Activated CD8-positive, alpha-beta memory T cell treated with anti-CD3 and anti-CD28 coated beads for 24 hours (primary cell): ENCODE measurements at places on chromosomes 6 and 20.
A peak's percentile ranks its signal among the peaks of the same experiment; 100 is the strongest.

DNA sequence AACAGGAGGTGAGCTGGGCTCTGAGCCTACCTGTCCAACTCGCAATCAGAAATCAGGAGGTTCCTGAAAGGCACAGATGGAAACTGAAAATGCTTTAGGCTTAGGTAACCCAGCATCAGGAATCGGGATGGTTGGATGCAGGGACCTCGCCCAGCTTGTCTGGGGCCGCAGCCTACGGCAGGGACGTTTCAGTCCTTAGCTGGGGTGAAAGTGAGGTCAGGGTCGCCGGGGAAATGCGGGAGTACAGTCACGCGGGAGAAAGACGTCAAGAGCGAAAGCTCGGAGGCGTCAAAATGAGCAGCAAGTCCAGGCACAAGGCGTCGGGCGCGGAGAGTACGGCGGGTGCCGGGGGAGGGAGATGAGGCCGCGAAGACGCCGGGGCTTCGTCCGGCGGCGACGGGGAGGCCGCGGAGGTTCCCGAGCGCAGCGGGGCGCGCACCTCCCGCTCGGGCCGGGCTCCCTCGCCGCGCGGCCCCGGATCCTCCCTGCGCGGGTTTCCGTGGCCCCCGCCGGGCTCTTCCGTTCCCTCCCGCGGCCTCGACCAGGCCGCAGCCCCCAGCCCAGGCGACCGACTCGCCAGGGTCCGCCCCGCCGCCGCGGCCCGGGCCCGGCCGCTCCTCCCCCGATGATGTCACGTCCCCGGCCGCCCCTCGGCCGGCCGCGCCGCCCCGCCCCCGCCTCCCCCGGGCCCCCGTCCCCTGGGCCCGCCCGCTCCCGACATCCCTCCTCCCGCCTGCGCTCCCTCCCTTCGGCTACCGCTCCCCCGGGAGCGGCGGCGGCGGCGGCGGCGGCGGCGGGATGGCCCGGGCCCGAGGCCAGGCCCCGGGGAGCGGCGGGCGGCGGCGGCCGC, at the start of gene EBF4:
TSS of gene EBF4 (plus strand) at position 745 of the 850 bp plus-strand sequence. CDS start 866 bp downstream, outside the sequence.
- peak; percentile 66 for DNase-seq

- DNase-seq = no peak
Measured at GRCh38 chr20:46347841-46348803, 39.8 kb upstream of the CDH22 start.

DNA sequence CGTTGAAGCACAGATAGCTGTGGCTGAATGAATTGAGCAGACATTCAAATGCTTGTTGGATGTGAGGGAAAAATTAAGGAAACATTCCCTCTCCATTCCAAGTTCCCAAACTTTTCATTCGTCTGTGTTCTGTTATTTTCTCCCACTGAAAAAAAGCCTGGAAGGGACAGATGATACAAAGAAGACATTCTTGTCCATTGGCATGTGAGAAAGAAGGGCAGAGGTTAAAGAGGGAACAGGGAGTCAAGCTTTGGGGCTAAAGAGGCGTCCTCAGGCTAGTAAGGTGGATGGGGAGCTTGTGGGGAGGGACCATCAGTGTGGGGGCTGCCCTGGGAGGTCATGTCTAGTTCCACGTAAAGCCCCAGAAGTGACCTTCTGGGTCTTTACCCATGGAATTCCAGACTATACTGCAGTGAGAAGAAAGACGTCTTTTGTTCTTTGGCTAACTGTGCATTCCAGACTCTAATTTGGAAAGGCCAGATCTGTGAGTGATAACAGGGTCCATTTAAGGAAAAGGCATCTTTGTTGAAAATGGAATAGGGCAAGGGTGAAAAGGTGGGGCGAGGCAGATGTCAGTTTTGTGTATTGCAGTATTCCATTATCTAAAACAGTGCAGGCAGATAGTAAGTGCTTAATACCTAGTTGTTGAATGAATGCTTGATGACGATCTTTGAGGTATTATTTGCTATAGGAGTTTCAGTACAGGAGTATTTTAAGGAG, 117.5 kb downstream of the SOX4 start:
- DNase-seq = no peak

GRCh38 chr6:42367353-42368011, 84.2 kb downstream of the TRERF1 start:
- peak; percentile 75 for DNase-seq

DNA sequence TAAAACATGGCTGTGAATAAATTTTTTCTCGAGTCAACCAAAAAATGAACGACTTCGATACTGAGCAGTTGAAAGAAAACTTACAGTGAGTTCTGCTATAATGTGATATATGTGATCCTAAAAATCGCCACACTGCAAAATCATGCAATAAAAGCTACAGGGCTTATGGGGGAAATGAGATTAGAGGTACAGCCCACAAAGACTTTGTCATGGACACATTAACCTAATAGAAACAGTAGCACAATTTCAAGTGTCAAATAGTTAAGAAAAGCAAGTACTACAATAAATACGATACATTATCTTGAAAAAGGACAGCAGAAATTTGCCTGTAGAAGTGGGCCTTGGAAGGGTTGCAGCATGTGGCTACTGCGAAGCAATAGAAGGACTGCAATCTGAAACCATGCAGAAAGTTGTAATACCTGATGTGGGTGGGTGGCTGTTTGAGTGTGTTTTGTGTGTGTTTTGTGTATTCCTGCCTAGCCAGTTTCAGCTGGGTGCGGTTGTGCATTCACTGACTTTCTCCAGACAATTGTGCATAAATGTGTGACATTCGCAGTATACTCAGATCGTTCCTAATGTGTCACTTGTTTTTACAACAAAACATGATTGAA, 79.1 kb downstream of the RPP40 start:
- DNase-seq = no peak

- no peak for DNase-seq
Measured at GRCh38 chr6:7939864-7940228, 29.3 kb upstream of the TXNDC5 start.

DNA sequence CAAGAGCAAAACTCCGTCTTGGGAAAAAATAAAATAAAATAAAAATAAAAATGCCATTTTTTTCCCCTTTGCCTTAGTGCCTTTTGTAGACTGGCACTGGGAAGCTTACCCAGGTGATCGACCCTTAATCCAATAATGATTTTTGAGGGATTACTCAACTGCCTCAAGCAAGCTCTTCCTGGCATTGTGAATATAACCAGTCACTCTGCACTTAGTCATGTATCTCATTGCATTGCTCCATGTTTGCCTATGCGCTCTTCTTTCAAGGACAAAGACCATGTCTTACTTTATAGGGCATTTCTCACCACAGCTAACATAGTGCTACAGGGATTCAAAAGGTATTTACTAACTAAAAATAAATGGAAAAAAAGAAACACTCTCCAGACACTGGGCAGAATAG, 13.0 kb downstream of the GFOD1 start:
- no peak for DNase-seq

DNA sequence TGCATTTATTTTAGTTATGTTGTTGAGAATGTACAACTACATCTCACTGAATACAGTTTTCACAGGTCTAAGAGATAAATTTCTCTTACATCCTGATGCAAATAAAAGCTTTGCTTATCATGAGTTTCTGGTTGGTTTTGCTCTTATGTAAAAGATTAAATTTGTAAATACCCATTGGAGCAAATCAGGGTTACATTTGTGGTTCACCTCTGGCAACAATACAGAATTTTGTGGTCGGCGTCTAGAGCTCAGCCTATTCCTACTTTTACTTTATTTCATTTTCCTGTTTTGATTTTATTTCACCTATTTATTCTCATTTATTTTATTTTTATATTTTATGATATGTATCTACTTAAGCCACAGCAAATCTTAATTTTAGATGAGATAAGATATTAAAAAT, 271.9 kb upstream of the MARCKS start:
- no peak for DNase-seq

DNA sequence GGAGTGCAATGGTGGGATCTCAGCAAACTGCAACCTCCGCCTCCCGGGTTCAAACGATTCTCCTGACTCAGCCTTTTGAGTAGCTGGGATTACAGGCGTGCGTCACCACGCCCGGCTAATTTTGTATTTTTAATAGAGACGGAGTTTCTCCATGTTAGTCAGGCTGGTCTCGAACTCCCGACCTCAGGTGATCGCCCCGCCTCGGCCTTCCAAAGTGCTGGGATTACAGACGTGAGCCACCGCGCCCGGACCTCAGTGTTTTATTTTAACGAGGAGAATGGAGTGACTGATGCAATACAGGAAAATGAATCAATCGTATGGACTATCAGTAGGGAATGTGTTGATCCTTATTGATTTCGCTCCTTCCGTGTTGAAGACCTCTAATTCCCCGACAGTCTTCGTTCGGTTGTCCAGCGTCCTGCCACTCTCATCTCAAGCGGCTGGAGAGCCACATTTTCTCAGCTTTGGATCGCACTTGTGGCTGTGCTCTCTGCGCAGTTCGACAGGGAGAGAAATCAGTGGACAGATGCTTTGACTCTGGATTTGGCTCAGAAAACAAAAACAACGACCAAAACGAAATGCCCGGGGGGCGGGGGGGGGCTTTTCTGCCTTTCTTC, 166.2 kb downstream of the TRIM27 start:
- DNase-seq = no peak

DNA sequence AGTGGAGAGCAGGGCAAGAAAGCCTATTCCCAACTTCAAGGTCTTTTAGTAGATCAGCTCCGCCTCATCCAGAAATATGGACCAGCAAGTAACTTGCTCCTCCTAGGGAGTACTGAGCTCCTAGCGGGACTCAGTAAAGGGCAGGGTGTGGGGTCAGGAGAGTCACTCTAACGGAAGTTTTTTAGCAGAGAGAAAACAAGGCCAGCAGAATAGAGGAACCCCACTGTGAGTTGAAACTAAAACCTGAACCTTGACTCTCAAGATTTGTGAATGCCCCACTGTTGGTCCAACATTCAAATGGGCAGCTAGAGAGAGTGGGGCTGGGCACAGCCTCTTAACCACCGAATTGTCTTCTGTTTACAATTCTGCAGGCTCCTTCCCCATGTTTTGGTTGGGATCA, 244.8 kb downstream of the FARS2 start:
- DNase-seq = no peak

- no peak for DNase-seq
Measured at GRCh38 chr6:153084393-153084792, 46.7 kb downstream of the RGS17 start.

DNA sequence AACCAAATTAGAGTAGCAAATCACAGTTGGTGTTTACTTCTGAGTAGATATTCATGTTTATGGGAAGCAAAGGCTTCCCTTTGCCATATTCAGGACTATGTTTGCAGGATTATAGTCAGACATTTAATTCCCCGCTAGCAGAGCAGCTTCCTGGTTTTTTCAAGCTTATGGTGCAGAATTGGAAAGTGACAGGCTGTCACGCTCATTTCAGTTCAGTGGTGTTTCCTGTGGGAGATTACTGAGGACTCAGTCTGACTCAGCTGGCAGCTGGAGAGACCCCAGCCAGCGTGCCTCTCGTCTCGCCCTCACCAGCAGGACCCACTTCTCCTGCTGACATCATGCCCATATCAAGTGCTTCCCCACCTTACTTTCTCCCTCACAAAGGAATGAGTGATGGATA, 85.1 kb downstream of the LYRM2 start:
- no peak for DNase-seq

DNA sequence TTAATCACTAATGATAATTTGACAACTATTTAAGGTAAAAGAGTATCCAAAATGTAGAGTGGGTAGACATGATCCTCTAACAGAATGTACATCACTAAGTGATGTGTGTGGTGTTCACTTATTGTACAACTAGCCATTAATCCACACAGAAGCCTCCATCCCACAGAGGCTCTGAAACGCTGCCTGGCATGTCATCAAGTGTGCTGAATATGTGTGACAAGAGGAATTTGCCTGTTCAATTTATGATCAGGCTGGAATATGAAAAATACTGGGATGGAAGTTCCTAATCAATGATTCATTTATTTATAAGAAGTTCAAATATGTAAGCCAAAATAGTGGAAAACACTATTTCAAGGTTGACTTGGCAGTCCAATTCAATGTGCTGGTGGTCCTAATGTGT, 72.4 kb downstream of the BACH2 start:
- no peak for DNase-seq

GRCh38 chr6:145067430-145067829, 667.9 kb downstream of the EPM2A start:
- no peak for DNase-seq
